T-cell (primary cell): ENCODE measurements at places on chromosomes 13 and 19. TPM values are rescaled to one million over a fixed set of nuclear protein-coding genes. Genes with fewer than 3 reads are reported as not detected.

DMRTC2 gene
- total RNA-seq: not detected

- no peak for DNase-seq
Observed at GRCh38 chr19:5128251-5128935, 159.5 kb downstream of the KDM4B start.

GRCh38 chr19:14150041-14150769, 13.8 kb upstream of the ASF1B start:
- DNase-seq: no peak

DNA sequence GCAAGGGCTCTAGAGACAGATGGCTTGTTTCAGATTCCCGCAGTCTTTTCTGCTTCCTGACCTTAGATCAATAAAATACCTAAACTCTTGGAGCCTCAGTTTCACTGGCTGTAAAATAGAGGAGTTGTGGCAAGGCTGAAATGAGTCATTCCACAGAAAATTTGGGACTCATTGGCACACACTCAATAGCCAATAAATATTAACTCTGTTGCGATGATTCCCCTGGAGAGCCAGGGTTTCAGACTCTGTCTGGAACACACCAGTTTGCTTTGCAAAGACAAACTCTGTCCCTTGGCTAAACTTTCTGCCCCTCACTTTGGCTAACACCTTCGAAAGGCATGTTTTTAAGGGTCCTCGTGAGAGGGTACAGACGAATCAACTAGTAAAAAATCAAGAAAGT, 18.1 kb upstream of the UBE2L5 start:
- DNase-seq: no peak

DNA sequence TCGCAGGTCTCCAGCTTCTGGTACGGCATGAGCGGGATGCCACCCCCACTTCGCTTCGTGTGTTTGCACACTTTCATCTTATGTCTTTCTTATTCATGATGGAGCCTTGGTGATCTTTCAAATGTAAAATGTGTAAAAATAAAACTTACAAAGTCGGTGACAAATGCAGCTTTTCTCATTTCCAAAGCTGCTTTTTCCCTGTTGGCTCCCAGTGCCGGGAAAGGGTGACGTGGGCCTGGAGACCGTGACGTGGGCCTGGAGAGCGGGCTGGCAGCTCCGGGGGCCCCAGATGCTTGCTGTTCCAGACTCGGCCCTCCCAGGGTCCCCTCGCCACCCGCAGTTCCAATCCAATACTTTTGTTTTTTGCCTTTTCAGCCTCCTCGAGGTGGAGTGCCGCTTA, 101.4 kb downstream of the KDM4B start:
- no peak for DNase-seq

SHC2 gene
- total RNA-seq: 0.66 TPM

DNA sequence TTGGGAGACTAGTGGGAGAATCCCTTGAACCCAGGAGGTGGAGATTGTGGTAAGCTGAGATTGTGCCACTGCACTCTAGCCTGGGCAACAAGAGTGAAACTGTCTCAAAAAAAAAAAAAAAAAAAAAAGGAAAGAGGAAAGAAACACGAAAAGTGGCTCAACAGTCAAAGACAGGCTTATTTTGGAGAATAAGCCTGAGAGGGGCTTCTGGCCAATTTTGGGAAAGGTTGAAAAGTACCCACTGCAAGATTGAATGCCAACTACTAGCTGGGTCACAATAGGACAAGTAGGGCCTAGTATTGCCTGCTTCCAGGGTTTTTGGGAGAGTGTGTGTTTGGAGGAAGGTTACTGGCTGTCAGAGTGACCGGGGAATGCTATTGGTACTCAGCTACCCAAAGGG, 17.2 kb downstream of the FBXO17 start:
- no peak for DNase-seq
